ENCODE measurements at places on chromosomes 13 and 19. TPM values are rescaled to one million over a fixed set of nuclear protein-coding genes. Genes with fewer than 3 reads are reported as not detected.

DNA sequence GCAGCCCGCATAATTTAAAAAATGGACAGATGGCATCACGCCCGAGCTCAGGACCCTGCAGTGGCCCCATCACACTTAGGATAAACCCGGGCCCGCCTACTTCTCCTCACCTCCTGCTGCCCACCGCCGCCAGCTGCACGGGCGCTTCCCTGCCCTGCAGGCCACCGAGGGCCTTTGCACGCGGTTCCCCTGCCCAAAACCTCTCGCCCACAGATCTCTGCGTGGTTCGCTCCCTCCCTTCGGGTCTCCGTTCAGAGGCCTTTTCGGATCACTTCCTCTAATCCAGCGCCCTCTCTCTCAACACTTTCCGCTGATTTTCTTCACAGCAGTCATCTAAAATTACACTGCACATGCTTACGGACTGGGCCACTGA is 1.8 kb downstream of the SHISA7 start:
- DNase-seq = no peak

GRCh38 chr13:65943024-65943423 is 1287.1 kb downstream of the PCDH9 start:
- DNase-seq = no peak

DNA sequence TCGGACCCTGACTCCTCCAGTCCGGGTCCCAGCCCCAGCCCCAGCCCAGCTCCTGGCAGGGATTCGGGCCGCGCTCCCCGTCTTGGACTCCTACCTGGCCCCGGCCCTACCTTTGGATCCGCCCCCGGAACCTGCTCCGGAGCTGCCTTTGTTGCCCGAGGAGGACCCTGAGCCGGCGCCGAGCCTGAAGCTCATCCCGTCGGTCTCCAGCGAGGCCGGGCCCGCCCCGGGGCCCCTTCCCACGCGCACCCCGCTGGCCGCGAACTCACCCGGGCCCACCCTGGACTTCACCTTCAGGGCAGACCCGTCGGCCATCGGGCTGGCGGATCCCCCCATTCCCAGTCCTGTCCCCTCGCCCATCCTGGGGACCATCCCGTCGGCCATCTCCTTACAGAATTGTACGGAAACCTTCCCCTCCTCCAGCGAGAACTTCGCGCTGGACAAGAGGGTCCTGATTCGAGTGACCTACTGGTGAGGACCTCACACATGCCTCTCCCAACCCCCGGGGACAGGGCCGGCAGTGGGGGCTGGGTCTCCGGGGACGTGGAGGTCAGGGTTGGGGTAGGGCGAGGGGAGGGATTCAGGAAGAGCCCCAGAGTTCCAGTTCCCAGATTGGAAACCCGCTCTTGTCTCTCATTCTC is 732 bp downstream of the SELENOV start:
- no peak for DNase-seq

- DNase-seq = no peak
Measured at GRCh38 chr19:3346677-3347353, 19.6 kb upstream of the NFIC start.

DNA sequence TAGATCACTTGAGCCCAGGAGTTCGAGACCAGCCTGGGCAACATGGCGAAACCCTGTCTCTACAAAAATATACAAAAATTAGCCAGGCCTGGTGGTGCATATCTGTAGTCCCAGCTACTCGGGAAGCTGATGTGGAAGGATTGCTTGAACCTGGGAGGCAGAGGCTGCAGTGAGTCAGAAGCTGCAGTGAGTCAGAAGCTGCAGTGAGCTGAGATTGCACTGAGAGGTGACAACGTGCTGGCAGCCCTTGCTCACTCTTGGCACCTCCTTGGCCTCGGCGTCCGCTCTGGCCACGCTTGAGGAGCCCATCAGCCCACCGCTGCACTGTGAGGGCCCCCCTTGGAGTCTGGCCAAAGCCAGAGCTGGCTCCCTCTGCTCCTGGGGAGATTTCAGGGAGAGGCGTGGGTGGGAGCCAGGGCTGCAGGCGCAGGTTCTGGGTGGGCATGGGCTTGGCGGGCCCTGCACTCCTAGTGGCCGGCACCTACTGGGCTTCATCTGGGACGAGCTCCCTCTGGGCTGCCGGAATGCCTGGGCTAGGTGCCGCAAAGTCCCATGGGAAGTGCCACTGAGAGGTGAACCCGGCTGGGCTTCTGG is 39.5 kb upstream of the RPL21 start:
- DNase-seq = no peak

DNA sequence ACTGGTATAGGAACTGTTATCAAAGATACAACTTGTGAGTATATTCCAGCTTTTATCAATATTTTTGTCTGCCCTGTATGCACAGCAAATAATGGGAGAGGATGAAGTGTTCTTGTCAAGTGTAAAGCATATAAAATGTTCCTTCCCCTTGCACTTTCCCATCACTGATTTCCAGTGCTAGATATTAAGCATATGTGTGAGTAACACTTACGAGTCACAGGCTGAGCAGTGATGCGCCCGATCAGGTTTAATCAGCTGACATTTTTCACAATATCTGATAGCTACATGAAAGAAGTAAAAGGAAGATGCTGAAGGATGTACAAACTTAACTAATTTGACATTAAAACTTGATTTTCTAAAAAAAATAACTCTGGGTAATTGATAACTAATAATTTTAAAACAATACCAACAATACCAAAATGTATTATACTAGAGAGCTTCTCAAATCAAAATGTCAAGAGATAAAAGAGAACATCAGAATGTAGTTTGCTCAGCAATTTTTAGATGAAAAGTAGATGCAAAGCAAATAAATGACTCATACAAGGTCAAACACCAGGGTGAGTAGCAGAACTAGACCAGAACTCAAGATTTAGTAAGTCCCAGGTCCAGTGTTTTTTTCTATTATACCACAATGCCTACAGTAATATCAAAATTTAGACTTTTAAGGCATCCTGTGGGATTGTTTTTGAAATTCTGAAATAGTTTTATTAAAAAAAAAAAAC is 56.4 kb downstream of the ZDHHC20 start:
- no peak for DNase-seq

GRCh38 chr13:106212386-106213010 is 323.0 kb downstream of the EFNB2 start:
- DNase-seq = no peak

GRCh38 chr13:42946927-42947326 is 45.1 kb downstream of the EPSTI1 start:
- DNase-seq = no peak

DNA sequence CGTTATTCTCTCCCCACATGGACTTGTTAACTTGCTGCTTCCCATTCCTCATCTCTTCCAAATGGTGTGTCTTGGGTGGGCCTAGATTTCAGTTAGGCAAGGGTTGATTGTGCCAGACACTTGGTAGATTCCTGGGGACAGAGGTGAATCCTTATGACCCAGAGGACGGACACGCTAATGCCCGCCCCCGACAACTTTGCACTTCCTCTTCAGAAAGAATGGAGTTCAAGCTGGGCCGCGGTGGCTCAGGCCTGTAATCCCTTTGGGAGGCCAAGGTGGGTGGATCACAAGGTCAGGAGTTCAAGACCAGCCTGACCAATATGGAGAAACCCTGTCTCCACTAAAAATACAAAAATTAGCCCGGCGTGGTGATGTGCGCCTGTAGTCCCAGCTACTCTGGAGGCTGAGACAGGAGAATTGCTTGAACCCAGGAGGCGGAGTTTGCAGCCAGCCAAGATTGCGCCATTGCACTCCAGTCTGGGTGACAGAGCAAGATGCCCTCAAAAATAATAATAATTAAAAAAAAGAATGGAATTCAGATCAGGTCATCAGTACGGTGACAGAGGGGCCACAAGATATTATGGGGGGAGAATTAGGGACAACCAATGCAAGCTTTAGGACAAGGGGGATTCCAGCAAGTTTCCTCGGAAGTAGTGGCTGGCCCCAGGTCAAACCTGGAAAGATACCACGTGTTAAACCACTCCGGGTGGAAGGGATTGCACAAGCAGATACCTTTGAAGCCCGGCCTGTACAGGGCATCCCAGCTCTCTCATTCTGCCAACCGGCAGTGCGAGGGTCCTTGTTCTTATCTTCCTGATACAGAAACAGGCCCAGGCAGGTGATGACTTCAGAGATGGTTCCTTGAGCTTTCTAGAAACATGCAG is 2.7 kb downstream of the MYO9B start:
- no peak for DNase-seq

- no peak for DNase-seq
Measured at GRCh38 chr19:50933640-50934039, 19.2 kb downstream of the KLK5 start.

DNA sequence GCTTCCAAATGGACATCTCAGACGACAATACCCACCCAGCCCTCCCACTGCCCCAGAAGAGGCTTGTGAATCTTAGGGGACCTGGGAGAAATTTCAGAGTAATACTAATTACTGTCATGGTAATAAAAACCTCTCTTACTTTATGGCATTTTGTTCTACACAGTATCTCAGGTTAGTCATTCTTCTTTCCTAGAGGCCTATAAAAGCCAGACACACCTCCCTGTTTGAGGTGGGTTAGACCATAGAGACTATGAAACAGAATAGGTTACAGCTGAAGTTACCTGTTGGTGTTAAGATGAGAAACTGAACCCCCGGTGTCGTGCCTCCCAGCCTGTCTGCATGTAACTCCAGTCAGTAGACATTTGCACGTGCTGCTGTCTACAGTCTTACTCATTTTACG is 113.9 kb downstream of the SLC7A1 start:
- no peak for DNase-seq

DNA sequence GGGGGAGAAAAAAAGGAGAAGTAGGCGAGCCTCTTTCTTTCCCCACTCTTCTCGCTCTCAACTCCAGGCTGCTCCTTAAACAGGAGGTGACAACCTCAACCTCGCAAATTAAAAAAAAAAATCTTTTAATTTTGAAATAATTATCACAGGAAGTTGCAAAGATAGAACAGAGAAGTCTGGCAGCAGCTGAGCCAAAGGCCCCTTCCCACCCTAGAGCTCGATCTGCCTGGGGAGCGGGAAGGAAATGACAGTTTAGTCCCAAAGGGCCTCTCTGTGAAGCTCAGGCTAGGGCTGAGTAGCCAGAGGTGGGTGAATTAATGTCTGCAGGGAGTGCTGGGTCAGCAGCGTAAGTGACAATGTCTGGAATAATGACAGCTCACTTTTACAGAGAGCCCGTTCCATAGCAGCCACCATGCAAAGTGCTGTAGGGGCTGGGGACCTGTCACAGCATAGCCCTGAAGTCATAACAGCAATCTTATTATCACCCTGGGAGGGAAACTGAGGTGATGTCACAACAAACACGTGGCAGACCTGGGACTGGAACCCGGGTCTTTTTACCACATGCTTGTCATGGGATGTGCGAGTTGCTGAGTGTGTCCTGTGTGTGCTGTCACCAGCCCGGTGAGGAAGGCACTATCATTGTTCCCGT is 8.8 kb upstream of the CD22 start:
- no peak for DNase-seq

- DNase-seq = no peak
Measured at GRCh38 chr13:43331672-43332071, 308.3 kb downstream of the DNAJC15 start.

Gene SIGLEC10
- total RNA-seq = not detected

Gene PSG7
- not detected for total RNA-seq

Gene KMT5C
- 23.5 TPM for total RNA-seq

Gene ZNF507
- total RNA-seq = 40.8 TPM
